AG09309 (cell line): ENCODE measurements at places on chromosomes 3 and 15.
A peak's percentile ranks its signal among the peaks of the same experiment; 100 is the strongest.

- DNase-seq: no peak
Observed at GRCh38 chr15:80697075-80697685, 2.1 kb downstream of the ABHD17C start.

DNA sequence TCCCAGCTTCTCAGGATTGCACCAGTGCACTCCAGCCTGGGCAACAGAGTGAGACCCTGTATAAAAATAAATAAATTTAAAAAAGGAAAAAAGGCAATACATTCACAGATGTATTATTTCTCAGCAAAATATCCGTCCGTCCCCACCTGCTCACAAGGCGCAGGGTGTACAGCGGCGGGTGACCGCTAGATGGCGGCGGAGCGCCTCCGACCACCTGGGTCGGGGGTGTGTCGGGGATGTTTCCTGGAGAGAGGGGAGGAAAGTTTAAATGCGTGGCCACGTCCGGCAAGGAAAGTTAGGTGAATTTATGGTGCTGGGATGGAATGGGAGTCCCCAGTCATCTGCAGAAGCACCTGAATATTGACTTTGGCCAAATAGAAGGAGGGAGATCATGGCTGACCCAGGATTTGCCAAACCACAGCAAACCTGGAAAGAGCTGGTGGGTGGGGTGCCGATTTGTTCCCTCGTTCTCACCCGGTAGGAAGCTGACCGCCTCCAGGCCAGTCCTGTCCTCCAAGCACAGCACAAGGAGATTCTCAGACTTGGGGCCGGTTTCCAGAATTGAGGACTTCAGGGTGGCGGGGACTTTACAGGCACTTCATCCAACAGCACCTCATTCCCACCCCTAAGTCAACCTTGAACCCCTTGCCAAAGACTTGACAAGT, 88.3 kb downstream of the TMEM266 start:
- no peak for DNase-seq

DNA sequence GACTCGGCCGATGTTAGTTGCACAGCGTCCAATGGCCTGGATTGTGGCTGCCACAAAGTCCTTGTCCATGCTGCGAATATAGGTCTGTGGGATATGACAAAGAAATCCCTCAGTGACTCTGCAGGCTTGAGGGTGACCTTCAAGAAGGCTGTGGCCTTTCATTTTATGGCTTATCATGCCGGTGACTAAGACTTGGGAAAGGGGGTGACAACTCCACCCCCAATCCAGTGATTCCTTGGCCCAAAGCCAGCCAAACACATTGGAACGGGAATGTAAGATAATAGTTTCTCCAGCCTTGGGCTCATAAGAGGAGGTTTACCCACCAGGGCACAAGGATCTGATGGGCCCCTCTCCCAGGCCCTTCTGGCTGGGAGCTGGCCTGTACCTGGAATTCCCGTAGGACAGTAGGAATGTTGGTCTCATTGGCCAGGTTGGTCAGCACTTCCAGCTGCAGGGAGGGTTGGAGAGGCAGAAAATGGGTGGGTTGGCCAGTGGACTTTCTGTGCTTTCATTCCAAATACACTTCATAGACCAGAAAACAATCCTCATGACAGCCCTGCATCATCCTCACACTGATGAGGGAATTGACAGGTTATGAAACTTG, 30.7 kb upstream of the CPEB1 start:
- no peak for DNase-seq

GRCh38 chr3:27865731-27866130, 143.6 kb upstream of the EOMES start:
- DNase-seq: no peak

DNA sequence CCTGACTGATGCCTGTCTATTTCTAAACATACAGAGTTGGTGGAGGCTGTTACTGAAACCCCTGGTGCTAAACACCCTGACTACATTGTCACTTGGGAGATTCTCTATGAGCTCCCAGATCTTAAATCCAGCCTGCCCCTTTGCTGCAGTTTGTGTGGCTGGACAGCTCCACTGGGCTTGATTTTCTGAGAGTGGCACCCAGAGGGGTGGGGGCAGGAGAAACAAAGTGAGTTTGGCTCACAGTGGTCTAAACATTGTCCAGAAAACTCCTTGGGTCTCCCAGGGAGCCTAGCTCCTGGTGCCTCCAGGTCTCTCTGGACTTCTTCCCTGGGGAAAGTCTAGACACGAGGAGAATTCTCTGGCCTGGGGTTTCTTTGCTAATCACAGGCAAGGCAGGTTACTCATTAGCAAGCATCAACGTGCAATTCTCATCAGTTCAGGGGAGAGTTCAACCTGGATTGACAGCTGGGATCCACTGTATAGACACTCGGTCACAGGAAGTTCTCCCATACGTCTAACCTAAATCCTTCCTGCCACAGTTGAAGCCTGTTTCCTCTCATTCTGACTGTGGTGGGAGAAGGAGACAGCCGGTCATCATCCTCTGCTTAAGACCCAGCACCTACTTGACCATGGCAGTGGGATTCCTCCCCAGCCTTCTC, 7.1 kb upstream of the DLL4 start:
- DNase-seq: no peak

DNA sequence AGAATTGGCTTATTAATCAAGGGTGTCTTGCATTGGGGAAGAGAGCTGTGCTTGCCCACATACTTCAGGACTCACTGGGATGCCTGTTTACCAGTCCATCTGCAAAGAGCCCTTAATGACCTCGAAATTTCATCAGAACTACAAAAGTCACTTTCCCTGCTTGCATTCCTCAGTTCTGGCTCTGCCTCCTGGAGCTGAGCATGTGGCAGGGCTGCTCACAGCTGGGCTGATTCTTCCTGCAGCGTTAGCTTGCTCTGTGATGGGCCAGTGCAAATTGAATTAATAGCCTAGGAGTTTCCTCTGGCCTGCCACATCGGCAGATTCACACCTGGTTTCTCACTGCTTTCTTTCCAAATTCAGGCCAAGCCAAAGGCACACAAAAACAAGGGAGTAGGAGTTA, 108.9 kb downstream of the DUT start:
- DNase-seq: peak; percentile 90

- no peak for DNase-seq
Observed at GRCh38 chr3:48268381-48268935, 27.6 kb downstream of the ZNF589 start.

- no peak for DNase-seq
Observed at GRCh38 chr3:158765518-158766205, 33.4 kb upstream of the RARRES1 start.

DNA sequence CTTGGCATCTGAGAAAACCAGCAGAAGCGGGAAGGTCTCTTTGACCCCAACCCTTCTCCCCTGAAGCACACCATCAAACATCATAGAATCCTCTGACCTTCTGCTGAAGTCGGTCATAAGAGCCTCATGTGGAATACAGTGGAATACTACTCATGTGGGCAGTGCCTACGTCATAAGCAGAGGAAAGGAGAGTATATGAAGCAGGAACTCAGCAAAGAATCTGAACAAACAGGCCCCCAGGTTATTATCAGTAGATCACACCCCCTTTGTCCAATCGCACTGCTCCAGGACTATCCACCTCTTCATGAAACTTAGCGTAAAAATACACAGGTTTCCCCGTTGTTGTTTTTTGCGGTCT, 394.1 kb upstream of the PROK2 start:
- DNase-seq: no peak

- DNase-seq: no peak
Observed at GRCh38 chr3:183486472-183486871, 58.1 kb upstream of the MCF2L2 start.

DNA sequence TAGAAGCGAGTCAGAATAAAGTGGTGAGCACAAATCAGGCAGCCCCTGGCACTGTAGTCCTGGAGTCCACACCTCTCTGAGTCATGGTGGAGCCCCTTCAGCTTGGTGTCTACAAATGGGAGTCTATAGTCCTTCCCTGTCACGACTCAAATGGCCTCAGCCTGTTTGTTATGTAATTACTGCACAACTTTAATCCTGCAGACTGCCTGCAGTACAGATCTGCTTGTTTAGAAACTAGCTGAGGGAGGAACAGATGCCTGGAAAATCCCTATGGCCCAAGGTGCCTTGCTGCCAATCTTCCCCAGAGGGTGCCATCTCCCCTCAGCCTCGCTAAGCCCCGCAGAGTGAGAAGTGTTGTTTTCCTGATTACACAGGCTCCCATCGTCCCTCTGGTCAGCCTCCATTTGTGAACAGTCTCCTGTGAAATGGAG, 3.9 kb upstream of the CXCR6 start:
- no peak for DNase-seq

GRCh38 chr3:167843481-167843880, 108.0 kb downstream of the SERPINI1 start:
- DNase-seq: no peak

GRCh38 chr3:56593455-56594158, 36.6 kb downstream of the CCDC66 start:
- DNase-seq: no peak

- peak; percentile 42 for DNase-seq
Observed at GRCh38 chr3:146969356-146969755, 364.2 kb upstream of the PLSCR5 start.

- DNase-seq: peak; percentile 34
Observed at GRCh38 chr3:69443457-69443920, 57.6 kb upstream of the FRMD4B start.

DNA sequence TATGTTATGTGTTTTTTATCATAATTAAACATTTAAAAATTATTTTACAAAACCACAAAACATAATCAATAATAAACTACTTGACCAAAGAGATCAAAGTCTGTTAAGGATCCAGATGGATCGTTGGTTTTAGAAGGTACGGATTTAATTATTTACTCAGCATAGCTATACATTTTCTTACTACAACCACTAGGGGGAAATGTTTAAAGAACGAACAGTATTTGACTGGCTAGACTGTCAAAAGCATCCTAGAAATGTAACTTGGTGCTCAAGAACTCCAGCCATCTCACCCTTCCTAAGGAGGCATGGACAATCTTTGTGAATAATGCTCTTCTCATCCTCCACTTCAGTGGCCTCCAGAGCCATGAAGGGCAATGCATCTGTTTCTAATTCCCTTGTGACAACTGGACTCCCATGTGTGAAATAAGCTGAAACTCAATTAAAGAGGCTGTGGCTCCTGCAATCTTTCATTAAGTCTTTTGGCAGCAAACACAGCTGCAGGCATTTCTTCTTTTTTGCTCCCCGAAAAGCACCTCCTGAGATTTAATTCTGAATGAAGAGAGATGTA, 94.7 kb upstream of the TUSC7 start:
- no peak for DNase-seq

GRCh38 chr3:109127553-109127952, 9.0 kb upstream of the C3orf85 start:
- DNase-seq: no peak

GRCh38 chr3:150419076-150419868, 11.2 kb downstream of the TSC22D2 start:
- DNase-seq: no peak

DNA sequence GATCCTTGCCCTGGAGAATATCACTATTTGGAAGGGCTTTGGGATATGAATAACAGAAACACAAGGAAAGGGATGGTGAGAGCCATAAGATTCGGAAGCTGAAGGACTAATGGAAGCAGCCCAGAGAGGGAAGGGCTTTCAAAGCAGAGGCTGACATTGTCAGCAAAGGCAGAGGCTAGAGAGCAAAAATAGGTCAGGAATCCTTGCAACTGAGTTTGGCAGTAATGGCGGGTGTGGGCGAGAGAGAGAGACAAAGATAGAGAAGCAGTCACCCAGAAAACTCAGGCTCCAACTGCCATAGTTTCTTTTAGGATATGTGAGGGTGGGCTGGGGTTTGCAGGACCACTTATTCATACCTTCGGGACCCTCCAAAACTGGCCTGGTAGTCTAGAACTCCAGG, 248.6 kb downstream of the OPA1 start:
- no peak for DNase-seq

DNA sequence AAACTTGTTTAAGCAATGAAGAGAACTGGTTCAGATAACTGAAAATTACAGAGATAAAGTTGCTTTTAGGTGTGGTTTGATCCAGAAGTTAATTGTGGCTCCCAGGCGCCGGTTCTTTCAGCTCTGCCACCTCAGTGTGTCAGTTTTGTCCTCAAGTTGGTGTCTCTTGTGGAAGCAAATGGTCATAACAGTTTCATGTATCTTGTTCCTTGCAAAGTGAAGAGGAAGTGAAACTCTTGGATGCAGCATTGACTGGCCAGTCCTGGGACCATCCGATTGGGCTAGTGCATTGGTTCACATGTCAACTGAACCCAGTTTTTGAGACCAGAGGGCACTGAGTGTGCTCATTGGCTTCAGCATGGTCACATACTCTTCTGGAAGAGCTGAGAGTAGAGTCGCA, 181.4 kb upstream of the GRM7 start:
- no peak for DNase-seq

DNA sequence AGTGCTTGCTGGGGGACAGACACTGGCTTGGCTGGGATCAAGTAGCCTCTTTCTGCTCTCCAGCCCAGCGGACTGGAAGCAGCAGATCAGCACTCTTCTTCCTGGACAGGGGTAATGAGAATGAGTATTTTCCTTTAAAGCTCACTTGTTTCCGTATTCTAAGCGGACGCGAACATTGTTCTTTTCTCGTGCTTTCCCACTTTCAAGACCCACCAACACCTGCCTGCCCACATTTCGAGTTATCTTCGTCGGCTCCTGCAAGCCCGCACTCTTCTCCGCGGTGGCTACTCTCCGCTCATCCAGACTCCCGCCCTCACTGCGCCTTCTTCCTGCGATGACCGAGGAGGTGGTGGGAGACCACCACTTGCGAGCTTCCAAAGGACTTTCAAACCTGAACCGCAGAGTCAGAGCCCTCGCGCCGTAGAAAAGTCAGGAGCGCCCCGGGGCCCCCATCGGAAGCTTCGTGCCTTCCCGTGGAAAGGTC, 1.6 kb upstream of the PPM1L start:
- peak; percentile 14 for DNase-seq

- no peak for DNase-seq
Observed at GRCh38 chr3:13023235-13023970, 49.8 kb downstream of the IQSEC1 start.

- no peak for DNase-seq
Observed at GRCh38 chr3:178690571-178690970, 154.3 kb downstream of the KCNMB2 start.

- no peak for DNase-seq
Observed at GRCh38 chr3:63295356-63295755, 17.2 kb downstream of the SYNPR start.
